ENCODE measurements at places on chromosomes 2 and 18.
A peak's percentile ranks its signal among the peaks of the same experiment; 100 is the strongest.

DNA sequence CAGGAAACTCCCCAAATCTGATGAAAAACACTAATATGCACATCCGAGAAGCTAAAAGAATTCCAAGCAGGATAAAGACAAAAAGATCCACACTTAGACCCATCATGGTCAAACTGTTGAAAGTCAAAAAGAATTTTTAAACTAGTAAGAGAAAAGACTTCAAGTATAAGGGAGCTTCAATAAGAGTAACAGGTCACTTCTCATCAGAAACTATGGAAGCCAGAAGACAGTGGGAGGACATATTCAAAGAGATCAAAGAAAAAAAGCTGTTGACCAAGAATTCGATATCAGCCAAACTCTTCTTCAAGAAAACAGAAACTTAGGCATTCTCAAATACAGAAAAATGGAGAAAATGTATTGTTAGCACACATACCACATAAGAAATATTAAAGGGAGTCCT is 50.4 kb downstream of the ZC3H8 start:
- ATAC-seq: no peak

GRCh38 chr2:238895891-238896600 is 48.2 kb downstream of the TWIST2 start:
- ATAC-seq: peak; percentile 11

DNA sequence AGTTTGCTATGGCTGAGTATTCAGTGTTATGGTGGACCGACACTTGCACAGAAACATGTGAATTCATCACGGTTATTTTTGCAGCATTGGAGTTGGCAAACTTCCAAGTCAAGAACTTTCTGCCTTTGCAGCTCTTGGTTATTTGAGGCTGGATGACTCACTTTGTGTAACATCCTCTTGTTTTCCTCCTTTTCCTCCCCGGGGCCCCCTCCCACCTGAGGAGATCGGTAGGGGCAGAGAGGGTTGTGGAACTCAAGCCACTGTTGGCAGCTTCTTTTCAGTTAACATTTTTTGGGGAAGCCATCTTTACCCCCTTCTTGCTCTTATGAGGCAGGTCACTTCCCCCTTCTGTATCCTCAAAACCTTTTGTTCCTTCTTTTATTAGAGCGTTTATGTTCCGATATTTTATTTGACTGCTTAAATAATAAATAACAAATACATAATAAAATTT is 48.6 kb downstream of the DDX1 start:
- ATAC-seq: no peak

DNA sequence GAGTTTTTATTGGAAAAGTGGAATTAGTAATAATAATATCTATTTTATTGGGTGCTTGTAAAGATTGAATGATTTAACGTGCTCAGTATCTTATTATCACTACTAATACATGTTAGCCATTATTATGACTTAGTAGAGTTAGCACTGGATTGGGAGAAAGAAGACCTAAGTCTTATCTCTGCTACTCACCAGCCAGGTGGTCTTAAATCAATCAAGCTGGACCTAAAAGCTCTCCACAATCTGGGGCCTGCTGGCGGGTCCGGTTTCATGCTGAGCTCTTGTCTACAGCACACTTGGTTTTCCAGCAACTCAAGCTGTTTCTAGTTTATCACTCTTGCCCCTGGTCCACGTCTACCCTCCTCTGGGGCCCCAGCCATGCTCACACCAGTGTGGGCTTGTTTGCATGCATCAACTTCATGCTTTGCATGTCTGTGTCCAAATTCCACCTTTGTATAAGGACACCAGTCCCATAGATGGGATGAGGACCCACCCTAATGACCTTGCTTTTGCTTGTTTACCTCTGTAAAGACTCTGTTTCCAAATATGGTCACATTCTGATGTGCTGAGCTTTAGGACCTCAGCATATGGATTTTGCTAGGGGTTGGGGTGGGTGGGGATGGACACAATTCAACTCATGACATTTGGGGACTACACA is 363.1 kb downstream of the LPIN1 start:
- ATAC-seq: no peak

DNA sequence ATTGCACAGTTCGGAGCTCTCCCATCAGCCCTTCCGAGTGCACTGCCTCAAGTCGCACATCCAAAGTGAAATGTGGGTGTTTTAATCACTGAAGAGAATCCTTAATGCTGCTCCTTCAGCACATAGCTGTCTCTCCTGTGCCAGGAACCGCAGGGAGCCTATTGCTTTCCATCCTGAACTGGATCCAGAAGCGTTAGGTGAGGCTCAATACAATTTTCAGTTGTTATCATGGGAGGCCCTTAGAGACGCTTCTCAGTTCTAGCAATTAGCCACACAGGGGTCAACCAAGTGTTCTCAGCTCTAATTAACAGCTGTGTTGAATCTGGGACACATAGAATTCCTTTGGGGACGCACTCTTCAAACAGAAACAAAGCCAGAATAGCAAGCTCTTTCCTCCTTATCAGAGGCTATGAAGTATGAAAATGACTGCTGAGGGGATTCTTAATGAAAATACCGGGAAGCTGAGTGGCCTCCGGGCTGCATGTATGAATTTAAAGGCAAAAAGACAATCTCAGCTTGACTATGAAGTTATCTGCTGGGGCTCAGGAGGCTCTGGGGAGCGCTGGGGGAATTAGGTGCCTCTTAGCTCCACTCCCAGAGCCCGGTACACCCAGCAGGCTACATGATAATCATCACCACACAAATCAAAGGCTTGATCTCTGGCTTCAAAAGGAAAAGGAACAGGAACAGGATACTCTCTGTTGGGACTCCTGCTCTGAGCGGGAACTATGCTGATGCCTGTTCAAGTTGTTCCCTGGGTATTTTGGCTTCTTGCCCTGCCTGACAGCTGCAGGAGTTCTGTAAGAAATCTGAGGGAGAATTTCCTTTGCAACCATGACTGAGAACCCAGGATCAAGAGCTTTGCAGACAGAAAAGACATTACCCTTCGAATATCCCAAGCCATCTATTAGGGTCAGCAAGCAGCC is 55.4 kb upstream of the NCOA1 start:
- ATAC-seq: peak; percentile 38

DNA sequence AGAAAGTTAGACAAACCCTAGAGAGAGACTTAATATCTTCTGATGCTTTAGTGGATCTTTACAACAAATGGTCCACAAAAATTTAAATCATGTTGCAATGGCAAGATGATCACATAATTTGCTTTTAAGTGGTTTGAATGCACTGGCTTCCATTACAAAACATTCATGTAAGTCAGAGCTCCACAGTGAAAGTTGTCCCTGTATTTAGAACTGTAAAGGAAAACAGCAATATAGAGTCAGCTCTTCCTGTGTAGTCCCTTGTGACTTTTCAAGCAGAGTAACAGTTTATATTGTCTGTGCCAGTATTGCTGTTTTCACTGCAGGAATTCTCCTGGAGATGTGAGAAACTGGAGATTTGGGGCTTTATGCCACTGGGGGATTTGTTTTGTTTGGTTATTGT is 77.7 kb downstream of the MEIS1 start:
- no peak for ATAC-seq

GRCh38 chr18:32771871-32772580 is 797 bp downstream of the KLHL14 start:
- peak; percentile 21 for ATAC-seq

DNA sequence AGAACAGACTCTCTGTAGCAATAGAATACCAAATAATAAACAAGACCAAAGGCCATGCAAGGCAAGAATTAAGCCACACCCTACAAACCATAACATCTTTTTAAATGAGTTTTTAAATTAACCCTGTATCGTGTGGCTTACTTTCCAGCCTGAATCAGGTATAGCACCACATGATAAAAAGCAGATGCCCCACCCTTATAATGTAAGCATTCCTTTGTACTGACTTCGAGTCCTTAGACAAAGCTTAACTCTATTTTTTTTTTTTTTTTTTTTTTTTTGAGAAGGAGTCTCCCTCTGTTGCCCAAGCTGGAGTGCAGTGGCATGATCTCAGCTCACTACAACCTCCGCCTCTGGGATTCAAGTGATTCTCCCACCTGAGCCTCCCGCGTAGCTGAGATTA is 1.7 kb upstream of the C2orf42 start:
- ATAC-seq: peak; percentile 22

GRCh38 chr2:240098349-240098748 is 37.8 kb downstream of the COPS9 start:
- ATAC-seq: no peak

- ATAC-seq: no peak
Observed at GRCh38 chr2:241733391-241734207, 831 bp upstream of the D2HGDH start.

- no peak for ATAC-seq
Observed at GRCh38 chr2:47173986-47174732, 19.1 kb upstream of the STPG4 start.

- ATAC-seq: no peak
Observed at GRCh38 chr2:128536925-128537620, 218.4 kb upstream of the HS6ST1 start.

DNA sequence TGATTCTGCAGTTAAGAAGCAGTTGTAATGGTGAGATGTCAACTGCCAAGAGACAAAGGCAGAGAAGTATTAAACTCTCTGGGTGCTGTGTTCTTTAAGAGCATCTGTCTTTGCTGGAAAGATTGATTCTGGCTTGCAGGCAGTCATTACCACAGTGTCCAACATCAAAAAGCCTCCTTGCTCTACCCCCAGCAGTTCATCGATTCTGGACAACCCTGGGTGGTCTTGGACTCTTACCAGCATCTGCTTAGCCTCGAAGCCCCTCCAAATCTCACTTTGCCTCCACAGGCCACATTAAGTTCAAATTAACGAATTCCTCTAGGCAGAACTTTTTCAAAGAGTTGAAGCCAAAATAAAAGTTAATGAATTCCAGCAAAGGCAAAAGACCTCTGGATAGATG is 1061.4 kb downstream of the TSN start:
- ATAC-seq: no peak

GRCh38 chr18:808086-808485 is 4.0 kb downstream of the YES1 start:
- no peak for ATAC-seq

- ATAC-seq: no peak
Observed at GRCh38 chr2:232487385-232488096, at the start of gene ECEL1. ECEL1 (minus strand) TSS chr2:232487834; CDS start chr2:232486653, 1,181 bp downstream.

GRCh38 chr2:166375736-166376487 is at the start of gene SCN9A:
SCN9A (minus strand) TSS chr2:166375944; CDS start chr2:166311756, 64,188 bp downstream.
- peak; percentile 95 for ATAC-seq

DNA sequence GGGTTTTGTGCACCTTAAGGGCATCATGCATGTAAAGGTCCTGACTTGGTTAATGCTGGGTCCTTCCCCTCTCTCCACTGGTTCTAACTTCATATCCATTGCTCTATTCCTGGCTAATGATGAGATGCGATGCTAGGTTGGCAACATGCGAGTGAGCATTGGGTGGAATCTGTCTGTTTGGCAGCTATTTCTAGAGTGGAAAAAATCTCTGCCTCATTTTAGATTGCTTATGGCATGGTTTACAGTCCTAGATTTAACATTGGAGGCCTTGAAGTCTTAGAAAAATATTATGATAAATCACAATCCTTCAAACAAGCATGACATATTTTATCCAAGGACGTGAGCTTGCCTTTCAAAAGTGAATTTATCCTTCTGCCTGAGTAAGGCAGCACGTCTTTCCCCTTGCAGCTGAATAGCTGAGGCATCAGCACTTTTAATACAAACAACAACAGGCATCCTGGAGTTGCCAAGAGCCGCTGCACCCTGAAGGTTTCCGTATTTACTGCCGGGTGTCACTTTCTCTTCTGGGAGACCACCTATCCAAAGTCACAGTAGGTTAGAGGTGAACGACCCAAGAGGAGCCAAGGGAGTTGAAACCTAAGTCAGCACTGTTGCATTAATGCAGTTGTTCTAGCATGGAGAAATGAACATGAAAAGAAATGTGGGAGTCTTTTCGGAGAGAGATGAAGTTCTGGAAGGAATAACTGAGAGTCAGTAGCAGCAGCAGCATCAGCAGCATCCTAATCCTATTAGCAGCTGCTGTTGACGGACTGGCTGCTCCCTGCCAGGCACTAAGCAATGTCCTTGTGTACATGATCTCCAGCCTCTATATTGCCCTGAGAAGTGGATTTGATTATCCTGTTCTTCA is 78.4 kb downstream of the MAPK4 start:
- ATAC-seq: no peak

DNA sequence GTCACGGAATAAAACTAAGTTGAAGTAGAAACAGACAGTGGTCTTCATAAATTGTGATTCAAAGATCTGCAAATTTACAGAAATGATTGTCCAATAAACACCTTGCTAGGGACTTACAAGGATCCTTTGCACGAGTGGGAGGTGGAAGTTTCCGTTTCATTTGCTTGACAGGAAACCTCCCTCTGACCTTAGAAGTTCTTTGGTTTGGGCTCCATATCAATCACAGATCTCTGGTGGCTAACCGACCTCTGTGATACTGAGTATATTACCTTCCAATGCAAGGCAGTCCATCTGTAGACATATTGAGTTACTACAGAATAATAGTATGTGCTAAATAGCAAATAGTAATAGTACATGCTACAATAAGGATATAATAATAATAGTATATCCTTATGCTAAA is 33.7 kb upstream of the RNF152 start:
- no peak for ATAC-seq

DNA sequence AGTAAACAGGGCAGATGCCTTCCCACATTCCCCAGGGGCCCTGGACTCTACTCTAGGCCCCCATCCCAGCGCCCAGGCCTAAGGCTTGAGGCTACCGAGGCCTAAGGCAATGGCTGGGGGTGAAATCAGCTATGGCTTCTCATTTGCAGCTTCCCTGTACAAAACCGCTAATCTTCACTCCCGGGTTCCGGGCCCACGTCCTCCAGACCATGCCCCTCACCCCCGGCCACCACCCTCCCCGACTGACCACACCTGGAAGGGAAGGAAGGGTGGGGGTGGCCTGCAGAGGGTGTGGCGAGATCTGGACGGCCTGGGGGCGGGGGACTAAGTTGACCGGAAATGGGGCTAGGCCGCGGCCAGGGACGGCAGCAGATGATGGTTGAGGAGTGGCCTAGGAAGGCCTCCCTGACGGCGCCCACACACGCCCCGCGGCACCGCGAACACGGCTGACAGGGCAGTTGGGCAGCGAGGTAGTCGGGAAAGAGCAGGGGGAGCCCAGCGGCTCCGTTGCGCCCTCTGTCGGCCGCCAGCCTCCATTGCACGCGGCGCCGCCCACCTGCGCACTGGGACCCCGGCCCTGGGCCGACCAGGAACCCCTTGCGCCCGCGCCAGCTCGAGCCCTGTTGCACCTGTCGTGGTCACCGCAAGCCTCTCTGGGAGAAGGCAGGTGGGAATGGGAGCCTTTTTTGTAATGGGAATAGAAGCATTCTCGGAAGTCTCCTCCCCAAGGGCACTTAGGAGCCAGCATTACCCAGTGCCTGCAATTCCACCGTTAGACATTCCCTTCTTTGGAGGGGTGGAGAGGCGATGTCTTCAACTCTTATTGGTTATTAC is 117.1 kb upstream of the STPG4 start:
- ATAC-seq: peak; percentile 74

- ATAC-seq: no peak
Observed at GRCh38 chr2:217326238-217327022, 466.6 kb upstream of the TNP1 start.

GRCh38 chr2:40189881-40190280 is 262.0 kb downstream of the SLC8A1 start:
- no peak for ATAC-seq

Data from esophagus mucosa (tissue), 1 donor.